Gastrocnemius medialis (tissue), 4 donors: ENCODE measurements at places on chromosomes 1 and 21. TPM values are rescaled to one million over a fixed set of nuclear protein-coding genes. Genes with fewer than 3 reads are reported as not detected.

The MKNK1 gene
- total RNA-seq = 63.5 TPM

The GSTM1 gene
- 30.3 TPM for total RNA-seq

The TP73 gene
- not detected for total RNA-seq

The CCDC17 gene
- total RNA-seq = 6.9 TPM

The S100A5 gene
- total RNA-seq = not detected

The B3GALT5 gene
- 0.02 TPM for total RNA-seq

The LCE2A gene
- not detected for total RNA-seq

The TRIM33 gene
- total RNA-seq = 19.2 TPM

The OR2T11 gene
- not detected for total RNA-seq

The MTARC1 gene
- 1.2 TPM for total RNA-seq

The GJB4 gene
- total RNA-seq = not detected

The LYPD8 gene
- 1.7 TPM for total RNA-seq

GRCh38 chr1:32886004-32886827, at the start of gene HPCA:
TSS of gene HPCA (plus strand) at chr1:32886491. CDS start at chr1:32888899, 2,408 bp downstream.
- H3K27ac ChIP-seq = no peak within 1 kb of the TSS
- H3K27me3 ChIP-seq = peaks cover 29% of the 10 kb centered on the region
- H3K4me1 ChIP-seq = peaks cover 14% of the 10 kb centered on the region
- no peak for DNase-seq

- no peaks in the 10 kb centered on the region for H3K27me3 ChIP-seq
- no peak overlapping the region for H3K4me3 ChIP-seq
- no peak overlapping the region for H3K27ac ChIP-seq
- no peaks in the 10 kb centered on the region for H3K36me3 ChIP-seq
These were observed 93.5 kb downstream of the AKT3 start for GRCh38 chr1:243756529-243756928.

DNA sequence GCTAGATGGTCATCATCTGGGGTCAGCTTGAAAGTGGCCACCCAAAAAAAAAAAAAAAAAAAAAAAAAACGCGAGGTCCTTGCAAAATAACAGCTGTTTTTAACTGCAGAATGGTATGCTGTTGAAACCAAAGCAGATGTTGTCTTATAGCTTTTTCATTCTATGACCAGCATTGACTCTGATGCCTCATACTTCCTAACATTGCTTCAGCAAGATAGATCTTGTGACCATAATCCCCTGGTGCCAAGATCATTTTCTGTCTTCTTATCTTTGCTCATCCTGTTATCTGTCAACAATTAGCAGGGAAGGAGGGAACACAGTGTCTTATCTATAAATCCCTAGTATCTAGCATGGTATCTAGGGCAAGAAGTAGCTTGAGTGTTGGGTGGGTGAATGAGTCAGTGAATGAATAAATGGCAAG, 181.5 kb downstream of the PLPP3 start:
- no peaks in the 10 kb centered on the region for H3K4me1 ChIP-seq
- DNase-seq = no peak
- no peak overlapping the region for H3K4me3 ChIP-seq
- H3K27me3 ChIP-seq = no peaks in the 10 kb centered on the region

DNA sequence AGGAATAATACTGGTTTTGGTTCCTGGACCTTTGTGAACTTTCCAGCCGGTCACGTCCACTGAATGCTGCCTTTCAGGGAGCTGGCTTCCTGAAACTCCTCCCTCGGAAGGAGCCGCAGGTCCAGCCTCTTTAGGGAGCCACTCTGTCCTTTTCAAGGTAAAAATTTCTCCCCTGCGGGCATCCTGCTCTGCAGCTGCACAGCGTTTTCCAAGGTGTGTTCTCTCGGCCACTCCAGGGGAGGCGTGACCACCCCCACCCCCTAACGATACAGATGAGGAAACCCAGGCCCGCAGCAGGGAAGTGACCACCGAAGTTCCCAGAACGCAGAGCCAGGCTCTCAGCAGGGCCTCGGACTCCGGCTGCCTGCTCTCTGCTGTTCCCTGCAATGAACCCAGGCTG, 21.5 kb downstream of the PADI2 start:
- H3K36me3 ChIP-seq = peaks cover 13% of the 10 kb centered on the region
- no peak for DNase-seq
- H3K27ac ChIP-seq = peak overlapping the region; percentile 95
- H3K4me3 ChIP-seq = no peak overlapping the region
- peaks cover 93% of the 10 kb centered on the region for H3K4me1 ChIP-seq

- no peak for DNase-seq
- no peaks in the 10 kb centered on the region for H3K36me3 ChIP-seq
- no peaks in the 10 kb centered on the region for H3K4me1 ChIP-seq
- H3K4me3 ChIP-seq = no peak overlapping the region
- no peaks in the 10 kb centered on the region for H3K27me3 ChIP-seq
These were observed 36.5 kb downstream of the C4BPA start for GRCh38 chr1:207140536-207140935.

- no peaks in the 10 kb centered on the region for H3K4me1 ChIP-seq
- H3K36me3 ChIP-seq = no peaks in the 10 kb centered on the region
- no peak overlapping the region for H3K4me3 ChIP-seq
- H3K27me3 ChIP-seq = no peaks in the 10 kb centered on the region
These were observed 97.4 kb upstream of the ADGRL2 start for GRCh38 chr1:81703391-81703755.

GRCh38 chr1:73310797-73311381, 887.1 kb downstream of the LRRIQ3 start:
- no peaks in the 10 kb centered on the region for H3K36me3 ChIP-seq
- no peak overlapping the region for H3K4me3 ChIP-seq
- no peaks in the 10 kb centered on the region for H3K27me3 ChIP-seq
- H3K27ac ChIP-seq = no peak overlapping the region
- no peaks in the 10 kb centered on the region for H3K4me1 ChIP-seq

GRCh38 chr1:241834733-241835377, 13.1 kb upstream of the EXO1 start:
- DNase-seq = no peak
- no peaks in the 10 kb centered on the region for H3K27me3 ChIP-seq
- H3K4me3 ChIP-seq = no peak overlapping the region
- H3K4me1 ChIP-seq = no peaks in the 10 kb centered on the region
- H3K27ac ChIP-seq = no peak overlapping the region

DNA sequence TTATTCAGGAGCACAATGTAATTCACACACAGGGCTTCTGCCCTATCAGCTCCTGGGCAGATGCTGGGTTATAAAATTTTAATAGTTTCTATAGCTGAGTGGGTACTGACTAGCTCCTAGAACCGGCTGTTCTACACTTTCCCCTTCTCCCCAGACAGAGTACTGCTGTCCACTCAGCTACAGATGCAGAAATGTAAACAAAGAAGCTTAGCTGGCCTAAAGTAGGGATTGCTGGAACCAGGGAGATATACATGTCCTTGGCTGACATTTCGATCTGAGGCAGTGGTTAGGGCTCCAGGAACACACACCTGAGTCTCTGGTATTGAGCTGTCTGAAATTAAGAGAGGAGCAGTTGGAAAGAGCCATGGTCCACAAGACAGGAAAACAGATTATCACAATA, 211.5 kb upstream of the USP24 start:
- H3K27me3 ChIP-seq = no peaks in the 10 kb centered on the region
- H3K4me3 ChIP-seq = no peak overlapping the region
- no peaks in the 10 kb centered on the region for H3K36me3 ChIP-seq
- no peak for DNase-seq

DNA sequence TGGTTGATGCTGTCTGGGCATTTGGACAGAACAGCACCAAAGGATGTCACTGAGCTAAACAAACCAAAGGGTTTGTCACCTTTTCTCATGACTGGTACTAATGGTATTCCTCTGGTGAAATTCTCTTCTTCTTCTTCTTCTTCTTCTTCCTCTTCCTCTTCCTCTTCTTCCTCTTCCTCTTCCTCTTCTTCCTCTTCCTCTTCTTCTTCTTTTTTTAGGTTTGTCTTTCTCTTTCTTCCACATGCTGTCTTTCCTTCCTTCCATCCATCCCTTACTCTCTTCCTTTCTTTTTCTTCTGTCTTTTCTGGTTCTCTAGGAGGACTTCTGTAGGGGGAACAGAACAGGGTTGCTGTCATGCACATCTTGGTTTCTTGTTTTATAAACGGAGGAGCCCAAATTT, 9.3 kb upstream of the IGFN1 start:
- no peak for DNase-seq
- H3K27ac ChIP-seq = peak overlapping the region; percentile 92
- peaks cover 51% of the 10 kb centered on the region for H3K4me1 ChIP-seq
- no peaks in the 10 kb centered on the region for H3K27me3 ChIP-seq
- no peak overlapping the region for H3K4me3 ChIP-seq

GRCh38 chr21:44820851-44821250, 3.0 kb upstream of the SUMO3 start:
- no peaks in the 10 kb centered on the region for H3K27me3 ChIP-seq
- peaks cover 15% of the 10 kb centered on the region for H3K4me1 ChIP-seq
- no peaks in the 10 kb centered on the region for H3K36me3 ChIP-seq
- H3K4me3 ChIP-seq = no peak overlapping the region
- no peak for DNase-seq
- no peak overlapping the region for H3K27ac ChIP-seq

DNA sequence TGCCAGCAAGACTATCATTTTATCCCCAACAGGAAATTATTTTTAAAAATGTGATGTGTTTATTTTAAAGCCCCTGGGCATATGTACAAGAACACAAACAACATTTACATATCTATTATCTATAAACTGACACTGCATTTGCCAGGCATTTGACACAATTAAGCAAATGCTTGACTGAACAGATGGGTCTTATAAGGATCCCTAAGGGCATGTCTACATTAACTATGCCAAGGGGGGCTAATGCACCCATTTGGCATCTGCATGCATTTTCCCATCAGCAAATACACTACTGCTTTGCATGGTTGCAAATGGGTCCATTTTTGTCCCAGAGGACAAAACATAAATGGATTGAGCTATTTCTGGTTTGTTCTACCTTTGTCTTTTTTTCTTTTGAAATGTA, 884.8 kb upstream of the B3GALT2 start:
- no peaks in the 10 kb centered on the region for H3K4me1 ChIP-seq
- no peak overlapping the region for H3K27ac ChIP-seq
- no peak overlapping the region for H3K4me3 ChIP-seq

DNA sequence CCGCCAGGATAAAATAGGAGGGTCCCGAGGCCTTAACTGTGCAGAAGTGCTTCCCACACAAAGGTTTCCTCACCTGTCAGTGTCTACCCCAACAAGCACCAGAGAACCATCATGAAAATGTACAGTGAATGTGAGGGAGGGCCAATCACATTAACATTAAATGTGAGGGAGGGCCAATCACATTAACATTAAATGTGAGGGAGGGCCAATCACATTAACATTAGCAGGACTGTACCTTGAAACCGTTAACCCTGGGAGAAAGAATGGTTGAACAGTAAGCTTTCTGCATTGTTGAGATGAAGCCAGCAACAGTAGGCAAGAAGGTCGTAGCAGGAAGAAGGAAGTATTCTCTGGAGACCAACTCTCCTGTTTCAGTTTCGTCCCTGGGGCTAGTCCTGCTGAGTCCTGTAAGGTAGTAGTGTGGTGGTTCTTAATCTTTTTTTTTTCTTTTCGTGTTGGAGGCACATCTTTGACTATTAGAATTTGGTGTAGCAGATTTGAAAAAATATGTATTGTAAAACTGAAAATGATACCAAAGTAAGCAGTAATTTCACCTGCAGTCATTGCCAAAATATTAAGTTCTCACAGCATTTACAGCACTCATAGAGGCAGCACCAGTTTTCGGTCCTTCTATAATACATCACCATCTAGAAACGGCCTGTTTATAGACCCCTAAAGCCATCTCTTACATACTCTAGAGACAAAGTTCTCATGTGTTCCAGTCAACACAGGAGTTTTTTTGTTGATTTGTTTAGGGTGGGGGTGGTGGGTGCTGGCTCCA, 98.6 kb upstream of the PPP2R5A start:
- no peak overlapping the region for H3K4me3 ChIP-seq
- no peaks in the 10 kb centered on the region for H3K27me3 ChIP-seq
- H3K36me3 ChIP-seq = no peaks in the 10 kb centered on the region
- no peak overlapping the region for H3K27ac ChIP-seq
- DNase-seq = no peak

DNA sequence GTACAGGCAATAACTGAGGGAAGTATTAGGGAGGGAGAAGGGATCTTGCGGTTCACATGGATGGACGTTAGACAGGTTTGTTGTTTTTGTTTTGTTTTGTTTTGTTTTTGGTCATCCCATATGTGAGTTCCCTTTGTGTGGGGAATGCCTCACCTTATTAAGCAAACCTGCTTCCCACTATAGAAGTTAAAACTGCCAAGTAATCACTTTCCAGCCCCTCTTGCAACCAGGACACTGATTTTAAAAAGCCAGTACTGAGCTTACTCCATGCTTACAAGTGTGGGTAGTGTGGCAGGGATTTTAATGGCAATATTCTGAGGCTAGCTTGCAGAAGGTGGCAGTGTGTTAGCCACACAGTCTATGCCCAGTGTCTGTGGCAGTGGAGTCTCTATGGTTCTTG, 26.5 kb downstream of the SPATA45 start:
- no peaks in the 10 kb centered on the region for H3K27me3 ChIP-seq
- H3K4me1 ChIP-seq = no peaks in the 10 kb centered on the region
- no peak for DNase-seq
- no peak overlapping the region for H3K27ac ChIP-seq
- no peak overlapping the region for H3K4me3 ChIP-seq

- H3K4me3 ChIP-seq = no peak overlapping the region
- H3K4me1 ChIP-seq = no peaks in the 10 kb centered on the region
- no peaks in the 10 kb centered on the region for H3K27me3 ChIP-seq
- no peaks in the 10 kb centered on the region for H3K36me3 ChIP-seq
- no peak overlapping the region for H3K27ac ChIP-seq
- no peak for DNase-seq
These were observed 678.4 kb upstream of the ADAMTS5 start for GRCh38 chr21:27645285-27645684.

- no peak for DNase-seq
- H3K27me3 ChIP-seq = no peaks in the 10 kb centered on the region
- H3K4me1 ChIP-seq = peaks cover 41% of the 10 kb centered on the region
These were observed 5.3 kb downstream of the EDN2 start for GRCh38 chr1:41479000-41479807.

DNA sequence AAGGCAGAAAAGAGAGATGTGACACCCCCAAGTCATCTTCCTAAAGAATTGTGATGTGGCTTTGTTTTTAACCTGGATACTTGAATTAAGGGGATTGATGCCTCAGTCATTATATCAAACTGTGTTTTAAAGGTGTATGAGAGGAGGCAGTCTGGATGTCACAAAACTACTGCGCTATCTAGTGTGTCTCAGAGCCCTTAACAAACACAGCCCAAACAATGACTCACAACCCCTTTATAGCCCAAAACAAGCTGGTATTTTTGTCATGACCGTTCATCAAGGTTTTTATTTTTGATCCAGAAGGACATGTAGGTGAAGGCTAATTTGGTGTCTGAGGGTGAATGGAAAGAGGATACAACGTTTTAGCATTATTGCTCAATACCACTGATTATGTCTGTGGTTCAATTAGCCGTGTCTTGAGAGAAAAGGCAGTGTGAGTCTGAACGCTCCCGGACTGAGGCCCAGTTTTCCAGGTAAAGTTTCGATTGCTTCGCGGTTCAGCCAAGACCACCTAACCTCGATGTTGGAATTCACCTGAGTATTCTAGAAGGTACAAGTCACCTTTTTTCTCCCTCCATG, 71.6 kb downstream of the SGIP1 start:
- no peaks in the 10 kb centered on the region for H3K27me3 ChIP-seq
- H3K27ac ChIP-seq = peak overlapping the region; percentile 59
- H3K4me1 ChIP-seq = no peaks in the 10 kb centered on the region

- peak overlapping the region; percentile 94 for H3K4me3 ChIP-seq
- no peaks in the 10 kb centered on the region for H3K27me3 ChIP-seq
- peak; percentile 76 for DNase-seq
These were observed 943 bp downstream of the SEMA6C start for GRCh38 chr1:151145304-151146071.

GRCh38 chr1:181089676-181090544, 1.4 kb downstream of the IER5 start:
- peak overlapping the region; percentile 94 for H3K27ac ChIP-seq
- peaks cover 47% of the 10 kb centered on the region for H3K4me1 ChIP-seq
- peak; percentile 82 for DNase-seq
- H3K36me3 ChIP-seq = peaks cover 3% of the 10 kb centered on the region
